ENCODE measurements at places on chromosomes 16 and 17.

DNA sequence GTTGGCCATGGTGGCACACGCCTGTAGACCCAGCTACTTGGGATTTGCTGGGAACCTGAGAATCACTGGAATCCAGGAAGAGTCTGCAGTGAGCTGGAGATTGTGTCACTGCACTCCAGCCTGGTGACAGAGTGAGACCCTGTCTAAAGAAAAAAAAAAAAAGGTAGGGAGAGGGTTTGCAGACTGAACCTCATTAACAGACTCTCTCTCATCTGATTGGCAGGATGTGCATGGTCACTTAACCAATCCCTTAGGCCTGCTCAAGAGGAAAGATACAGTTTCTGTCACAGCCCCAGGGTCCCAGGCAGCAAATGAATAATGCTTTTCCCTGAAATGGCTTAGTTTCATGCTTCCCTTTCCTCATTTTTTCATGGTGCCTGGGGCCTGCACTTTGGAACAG is 160.5 kb upstream of the KCNJ16 start:
- DNase-seq = no peak

GRCh38 chr16:64090327-64090726 is 1031.5 kb downstream of the CDH11 start:
- no peak for DNase-seq

- no peak for DNase-seq
Measured at GRCh38 chr16:11253995-11254912, 1.8 kb downstream of the SOCS1 start.

GRCh38 chr16:12703935-12704334 is 99.8 kb downstream of the CPPED1 start:
- DNase-seq = peak; percentile 41

DNA sequence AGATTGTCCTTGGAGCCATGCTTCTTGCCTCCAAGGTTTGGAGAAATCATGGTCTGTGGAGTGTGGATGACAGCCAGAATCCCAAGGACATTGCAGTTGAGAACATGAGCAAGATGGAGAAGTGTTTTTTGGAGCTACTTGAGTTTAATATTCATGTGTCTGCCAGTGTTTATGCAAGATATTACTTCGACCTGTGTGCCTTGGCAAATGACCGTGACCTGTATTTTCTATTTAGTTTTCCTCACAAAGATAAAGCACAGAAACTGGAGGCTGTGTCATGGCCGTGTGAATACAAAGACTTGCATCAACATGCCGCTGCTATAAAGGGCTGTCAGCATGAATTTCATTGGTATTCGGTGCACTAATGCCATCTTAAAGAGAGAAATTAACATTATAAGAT is 9.0 kb downstream of the GGA2 start:
- DNase-seq = no peak

DNA sequence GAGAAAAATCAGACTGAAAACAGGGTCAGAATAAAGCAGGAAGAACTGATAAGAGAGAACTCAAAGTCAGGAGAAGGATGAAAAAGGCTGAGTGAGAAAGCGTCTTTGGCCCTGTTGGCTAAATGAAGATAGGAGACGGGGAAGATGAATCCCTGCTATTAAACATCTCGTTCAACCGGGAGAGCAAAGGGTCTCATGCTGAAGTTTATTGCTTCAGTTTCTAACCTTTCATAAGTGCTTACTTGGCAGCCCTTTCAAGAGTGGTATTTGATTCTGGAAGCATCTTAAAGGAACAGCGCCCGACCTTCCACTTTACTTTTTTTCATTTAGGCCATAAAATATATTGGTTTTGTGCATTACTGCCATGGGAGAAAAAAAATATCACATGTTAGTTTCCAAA is 288.3 kb upstream of the RBFOX1 start:
- no peak for DNase-seq

DNA sequence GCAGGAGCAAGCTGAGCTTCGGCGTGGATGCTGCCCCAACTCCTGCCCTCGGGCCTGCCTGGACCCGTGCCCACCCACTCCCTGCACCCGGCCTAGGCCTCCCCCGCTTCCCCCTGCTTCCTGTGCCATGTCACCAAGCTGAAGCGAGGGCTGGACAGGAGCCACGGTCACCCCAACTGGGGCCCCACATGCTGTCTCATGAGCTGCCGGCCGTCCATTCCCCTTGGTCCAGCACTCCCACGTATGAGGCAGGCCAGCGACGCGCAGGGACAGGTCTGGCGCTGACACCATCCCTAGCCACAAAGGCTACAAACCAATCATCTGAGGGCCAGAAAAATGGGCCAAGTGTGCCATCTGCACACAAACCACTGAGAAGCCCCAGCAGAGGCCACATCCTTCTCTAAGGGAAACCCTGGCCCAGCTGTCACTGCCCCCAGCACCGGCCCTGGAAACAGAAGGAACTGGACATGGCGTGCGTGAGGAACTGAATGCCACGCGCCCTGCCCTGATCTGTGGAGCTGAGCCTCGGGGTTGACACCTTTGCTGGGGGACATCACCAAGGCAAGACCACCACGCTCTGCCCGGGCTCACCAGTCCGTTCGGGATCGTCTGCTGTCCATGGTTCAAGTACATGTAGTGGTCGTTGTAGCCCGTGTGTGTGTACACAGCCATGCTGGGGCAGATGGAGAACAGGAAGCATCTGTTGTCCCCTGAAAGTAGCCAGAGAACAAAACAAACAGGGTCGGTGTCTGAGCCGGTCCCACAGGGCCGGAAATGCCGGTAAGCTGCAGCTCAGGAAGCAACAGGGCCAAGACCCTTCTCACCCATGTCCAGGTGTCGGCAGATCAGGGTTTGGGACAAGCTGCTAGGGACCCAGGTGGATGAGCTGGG is 22.2 kb downstream of the MEAK7 start:
- no peak for DNase-seq

DNA sequence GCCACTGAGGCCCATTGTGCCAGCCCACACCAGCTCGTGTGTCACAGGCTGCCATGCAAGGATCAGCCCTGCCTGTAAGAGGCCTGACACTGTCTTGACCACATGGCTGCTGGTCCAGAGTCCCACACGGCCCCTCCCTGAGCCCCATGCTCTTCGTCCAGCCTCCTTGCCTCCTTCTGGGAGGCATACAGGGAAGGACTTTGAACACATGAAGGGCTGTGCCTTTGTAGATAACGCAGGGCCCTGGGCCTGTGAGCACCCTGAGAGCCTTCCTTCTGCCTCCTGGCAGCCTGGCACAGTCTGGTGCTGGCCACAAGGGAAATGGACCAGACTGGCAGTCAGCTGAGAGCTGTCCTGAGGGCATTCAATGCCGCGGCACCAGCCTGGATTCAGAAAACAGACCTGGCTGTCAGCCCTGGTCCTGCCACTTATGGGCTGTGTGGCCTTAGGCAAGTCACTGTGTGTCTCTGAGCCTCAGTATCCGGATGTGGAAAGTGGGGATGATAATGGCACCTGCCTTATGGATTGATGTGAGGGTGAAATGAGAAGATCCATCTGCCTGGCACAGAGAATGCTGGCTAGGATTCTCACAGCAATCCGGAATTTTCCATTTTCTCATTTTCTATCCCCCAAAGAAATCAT is 19.2 kb upstream of the SPNS2 start:
- DNase-seq = no peak

- no peak for DNase-seq
Measured at GRCh38 chr17:62921817-62922216, 44.2 kb upstream of the TANC2 start.

- peak; percentile 95 for DNase-seq
Measured at GRCh38 chr17:8192070-8192815, 2.3 kb upstream of the BORCS6 start.

All from fibroblast of mammary gland (primary cell).